ENCODE measurements at places on chromosomes 7 and 10. TPM values are rescaled to one million over a fixed set of nuclear protein-coding genes. Genes with fewer than 3 reads are reported as not detected.

Gene CYP2C19
- total RNA-seq, result not detected

Gene CDK6
- 95.4 TPM for total RNA-seq

Gene KCNH2
- 0.30 TPM for total RNA-seq

Gene SFMBT2
- total RNA-seq, result 31.9 TPM

Gene EN2
- total RNA-seq, result not detected

Gene SPAM1
- total RNA-seq, result not detected

Gene MRLN
- total RNA-seq, result not detected

Gene CTAGE15
- total RNA-seq, result 0.56 TPM

Gene SEM1
- total RNA-seq, result 45.3 TPM

Gene FAM131B
- total RNA-seq, result 0.30 TPM

Gene VWDE
- 3.2 TPM for total RNA-seq

Gene ZPBP
- total RNA-seq, result not detected

Gene HPSE2
- not detected for total RNA-seq

Gene MNX1
- not detected for total RNA-seq

Gene TMEM26
- not detected for total RNA-seq

Gene NPTX2
- total RNA-seq, result not detected

Gene SPDYE2B
- not detected for total RNA-seq

Gene CLRN3
- total RNA-seq, result not detected

Gene MEIG1
- total RNA-seq, result 0.82 TPM

Gene UBE2D1
- total RNA-seq, result 11.9 TPM

Gene FXYD4
- total RNA-seq, result not detected

Gene RNF32
- 2.2 TPM for total RNA-seq

Gene INSYN2A
- not detected for total RNA-seq

Gene HTRA1
- not detected for total RNA-seq

Gene SLC16A9
- total RNA-seq, result 0.12 TPM

Gene BEND7
- total RNA-seq, result not detected

Gene FFAR4
- not detected for total RNA-seq

Gene CALML5
- total RNA-seq, result not detected

Gene CPED1
- total RNA-seq, result not detected

Gene PLXDC2
- not detected for total RNA-seq

Gene TMEM184A
- total RNA-seq, result not detected

Gene MUC3A
- total RNA-seq, result not detected

Gene C7orf33
- not detected for total RNA-seq

Gene HSPB1
- 28.1 TPM for total RNA-seq

Gene MBLAC1
- total RNA-seq, result 2.3 TPM

Gene EXOSC1
- total RNA-seq, result 45.5 TPM

Gene GDF10
- total RNA-seq, result not detected

Gene ADAM8
- total RNA-seq, result 153 TPM

Gene FGFR2
- total RNA-seq, result not detected

Gene TUBAL3
- total RNA-seq, result not detected

Gene GRID2IP
- total RNA-seq, result not detected

Gene GNAT3
- not detected for total RNA-seq

Gene MMP21
- not detected for total RNA-seq

Gene LRRC17
- total RNA-seq, result 0.58 TPM

Gene TMUB1
- total RNA-seq, result 77.1 TPM

Gene ZNF365
- total RNA-seq, result not detected

Gene FGF8
- total RNA-seq, result not detected

Gene CALD1
- total RNA-seq, result 0.17 TPM

Gene ABCB4
- total RNA-seq, result not detected

Gene WASHC2A
- 43.3 TPM for total RNA-seq

Gene CYP3A5
- total RNA-seq, result not detected

Gene MOSPD3
- 66.7 TPM for total RNA-seq

Gene BUB3
- 255 TPM for total RNA-seq

Measured in activated CD4-positive, alpha-beta T cell treated with anti-CD3 and anti-CD28 coated beads, Interleukin-2, amount 10 ng/mL, durations not matched to agents 7 days and 5 days (primary cell).